ENCODE measurements at places on chromosomes 4 and X. TPM values are rescaled to one million over a fixed set of nuclear protein-coding genes. Genes with fewer than 3 reads are reported as not detected.
A peak's percentile ranks its signal among the peaks of the same experiment; 100 is the strongest.

CXXC4 gene
- 0.83 TPM for total RNA-seq

OPRPN gene
- total RNA-seq, result not detected

TRIM61 gene
- 2.8 TPM for total RNA-seq

- no peak for DNase-seq
Measured at GRCh38 chrX:70033348-70034051, 16.2 kb downstream of the AWAT2 start.

DNA sequence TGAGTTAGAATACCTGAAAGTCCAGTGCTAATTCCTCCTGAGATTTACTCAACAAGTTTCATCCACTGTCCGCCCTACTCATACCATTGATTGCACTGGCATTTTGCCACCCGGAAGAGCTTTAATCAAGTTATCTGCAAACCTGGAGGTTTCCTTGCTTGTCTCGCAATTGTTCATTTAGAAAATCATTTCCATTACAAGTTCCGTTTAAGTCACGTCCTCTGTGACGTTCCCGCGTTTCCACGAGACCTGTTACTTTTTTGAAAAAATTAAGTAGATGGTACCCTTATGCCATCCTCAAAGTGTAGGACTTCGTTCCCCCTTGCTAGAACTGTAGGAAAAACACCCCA is 761 bp upstream of the FRYL start:
- DNase-seq, result peak; percentile 70

DNA sequence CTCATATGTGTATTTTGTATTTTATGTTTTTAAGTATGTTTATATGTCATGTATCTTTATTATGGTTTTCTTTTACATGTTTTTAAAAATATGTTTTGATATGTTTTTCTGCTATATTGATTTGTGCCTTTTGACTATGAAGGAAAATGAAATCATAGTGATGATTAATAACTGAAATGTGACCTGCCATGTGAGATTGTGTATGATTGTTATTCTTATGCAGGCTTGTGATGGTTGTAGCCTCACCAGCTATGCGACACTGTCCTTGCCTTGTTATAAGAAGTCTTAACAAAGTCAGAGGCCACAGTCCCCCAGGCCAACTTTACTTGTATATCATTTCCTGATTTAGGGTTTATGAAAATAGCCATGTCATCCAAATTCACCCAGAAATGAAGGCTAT is 83.2 kb downstream of the TMEM131L start:
- no peak for DNase-seq

GRCh38 chrX:115913575-115913974 is 257.0 kb upstream of the AGTR2 start:
- no peak for DNase-seq

DNA sequence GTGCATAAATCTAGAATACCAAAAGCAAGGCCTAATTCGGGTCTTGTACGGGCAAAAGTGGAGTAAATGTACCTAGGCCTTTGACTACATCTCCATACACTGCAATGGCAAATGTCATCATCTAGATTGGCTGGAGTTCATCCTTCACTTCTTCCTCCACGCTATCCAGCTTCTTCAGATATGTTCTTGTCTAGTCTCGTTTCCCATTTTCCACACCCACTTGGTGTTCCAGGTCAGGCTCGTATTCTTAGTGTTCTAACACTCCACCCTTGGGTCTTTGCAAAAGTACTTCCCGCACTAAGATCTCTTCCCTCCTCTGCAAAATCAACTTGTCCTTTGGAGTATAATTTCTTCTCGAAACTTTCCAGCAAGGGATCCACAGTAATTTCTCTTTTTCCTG is 1.4 kb downstream of the COQ2 start:
- no peak for DNase-seq

Data from mucosa of gallbladder (tissue), 1 donor.